ENCODE measurements at places on chromosomes 1 and 21.

GRCh38 chr1:42142894-42143675 is 10.1 kb upstream of the GUCA2B start:
- no peak for DNase-seq

- no peak for DNase-seq
Measured at GRCh38 chr1:30307182-30307581, 416.2 kb downstream of the MATN1 start.

GRCh38 chr1:20373764-20374163 is 83.1 kb downstream of the VWA5B1 start:
- DNase-seq: no peak

DNA sequence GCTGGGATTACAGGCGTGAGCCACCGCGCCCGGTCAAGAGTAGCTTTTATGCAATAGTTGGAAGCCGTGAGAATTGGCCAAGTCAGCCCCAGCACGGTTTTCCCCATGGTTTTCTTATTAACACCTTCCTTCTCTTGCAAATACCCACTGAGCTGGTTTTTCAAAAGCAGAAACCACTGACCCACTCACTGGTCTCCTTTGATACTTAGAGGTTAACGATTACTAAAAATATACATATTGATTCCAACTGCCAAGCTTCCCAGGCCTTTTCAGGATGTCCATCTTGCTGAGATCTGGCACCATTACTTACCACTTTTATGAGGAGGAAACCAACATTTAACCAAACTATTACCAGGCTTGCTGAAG is 25.9 kb upstream of the TARDBP start:
- no peak for DNase-seq

DNA sequence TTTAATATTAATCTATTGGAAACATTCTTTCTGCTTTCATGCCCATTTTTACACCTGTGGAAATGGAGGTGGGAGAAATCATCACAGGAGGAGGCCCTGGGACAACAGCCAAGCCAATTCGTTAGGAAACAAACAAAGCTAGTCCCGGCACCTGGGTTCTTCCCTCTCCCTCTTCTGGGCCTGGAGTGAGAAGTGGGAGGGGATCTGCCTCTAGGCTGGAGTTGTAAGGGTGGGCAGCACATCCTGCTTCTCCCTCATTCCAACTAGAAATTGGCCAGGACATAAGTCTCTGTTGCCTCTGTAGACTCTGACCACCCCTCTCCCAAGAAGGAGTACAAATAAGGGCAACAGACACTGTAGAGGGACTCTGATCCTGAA is 20.2 kb upstream of the ERO1B start:
- DNase-seq: no peak

GRCh38 chr1:226371027-226371694 is 36.7 kb downstream of the PARP1 start:
- DNase-seq: no peak

GRCh38 chr1:37795340-37796125 is 1.9 kb downstream of the MANEAL start:
- peak; percentile 17 for DNase-seq

DNA sequence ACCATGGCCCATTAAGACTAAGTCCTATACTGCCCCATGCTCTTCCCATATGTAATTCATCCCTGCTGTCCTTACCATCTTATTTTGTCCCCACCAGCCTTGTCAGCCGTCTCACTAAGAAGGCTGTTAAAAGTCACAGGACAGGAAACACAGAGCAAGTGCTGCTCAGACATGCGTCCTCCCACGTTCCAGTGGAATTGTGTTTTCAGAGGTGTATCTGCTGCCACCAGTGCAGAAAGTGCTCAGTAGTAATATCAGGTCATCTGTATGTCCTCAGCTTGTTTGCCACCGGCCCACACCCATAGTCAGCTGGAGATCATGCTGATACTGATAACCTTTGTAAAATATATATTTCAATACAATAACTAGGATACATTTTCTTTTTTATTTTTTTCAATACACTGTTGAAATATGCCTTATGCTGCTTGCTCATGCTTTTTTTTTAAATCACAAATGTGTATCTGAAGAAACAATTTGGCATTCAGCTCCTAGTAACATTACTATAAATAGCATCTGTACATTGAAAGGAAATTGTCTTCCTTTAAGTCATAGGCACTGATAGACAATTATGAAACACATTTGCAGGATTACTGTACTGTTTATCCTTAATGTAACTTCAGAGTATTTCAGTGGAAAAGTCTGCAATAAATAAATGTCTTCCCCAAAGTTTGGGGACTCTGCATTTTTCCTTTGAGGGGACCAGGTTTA is 156.9 kb downstream of the EDEM3 start:
- DNase-seq: no peak

DNA sequence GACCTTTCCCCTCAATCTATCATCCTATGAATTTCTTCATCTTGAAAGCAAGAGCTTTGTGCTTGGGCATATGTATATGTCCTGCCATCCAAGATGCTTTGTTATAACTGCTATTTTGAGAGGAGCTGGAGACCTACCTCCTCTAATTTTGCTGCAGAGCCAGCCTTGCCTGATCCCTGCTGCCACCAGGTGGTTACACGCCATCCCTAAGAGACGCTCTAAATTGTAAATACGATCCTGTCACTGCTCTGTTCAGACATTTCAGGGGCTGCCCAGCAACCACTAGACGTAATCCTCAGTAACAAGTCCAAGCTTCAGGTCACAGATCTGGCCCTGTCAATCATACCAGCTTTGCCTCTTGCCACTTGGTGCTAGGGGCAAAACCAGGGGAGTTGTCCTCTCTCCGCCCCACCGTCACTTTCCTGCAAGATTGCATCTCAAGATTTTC is 32.9 kb downstream of the GPA33 start:
- DNase-seq: no peak

- no peak for DNase-seq
Measured at GRCh38 chr1:233480198-233480597, 133.7 kb upstream of the KCNK1 start.

DNA sequence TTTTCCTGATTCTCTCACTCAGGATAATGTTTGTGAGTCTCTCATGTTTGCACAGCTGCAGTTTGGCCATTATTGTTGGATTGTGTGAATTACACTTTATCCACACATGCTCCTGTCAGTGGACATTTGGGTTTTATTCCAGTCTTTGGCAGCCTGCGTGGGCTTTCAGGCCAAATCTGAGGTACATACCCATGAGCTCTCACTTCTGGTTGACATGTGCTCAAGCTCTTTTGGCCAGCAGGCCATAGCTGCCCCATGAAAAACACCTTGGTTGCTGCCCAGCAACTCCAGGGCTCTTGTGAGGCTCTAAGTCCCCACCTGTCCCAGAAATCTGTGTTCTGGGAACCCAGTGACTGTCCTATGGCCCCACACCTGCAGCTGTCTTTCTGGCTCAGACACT is 124.5 kb upstream of the GALNT2 start:
- DNase-seq: no peak

- DNase-seq: no peak
Measured at GRCh38 chr1:217191441-217191840, 439.4 kb downstream of the GPATCH2 start.

DNA sequence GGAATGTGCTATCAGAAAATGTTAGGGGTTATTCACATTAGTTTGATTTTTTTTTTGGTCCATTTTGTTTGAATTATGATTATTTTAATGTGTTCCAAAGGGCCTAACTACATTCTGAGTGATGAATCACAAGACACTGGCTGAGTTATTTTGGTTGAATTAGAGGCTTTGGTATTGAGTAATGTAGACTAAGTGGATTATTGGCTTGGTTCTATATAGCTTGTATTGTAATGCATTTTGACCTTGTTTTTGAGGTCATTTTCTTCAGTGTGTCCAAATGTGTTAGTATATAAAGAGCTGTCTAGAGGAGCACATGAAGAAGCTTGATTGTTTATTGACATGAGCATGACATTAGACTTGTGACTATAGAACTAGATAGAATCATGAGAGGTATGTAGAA is 3.4 kb downstream of the ZNF326 start:
- DNase-seq: no peak

DNA sequence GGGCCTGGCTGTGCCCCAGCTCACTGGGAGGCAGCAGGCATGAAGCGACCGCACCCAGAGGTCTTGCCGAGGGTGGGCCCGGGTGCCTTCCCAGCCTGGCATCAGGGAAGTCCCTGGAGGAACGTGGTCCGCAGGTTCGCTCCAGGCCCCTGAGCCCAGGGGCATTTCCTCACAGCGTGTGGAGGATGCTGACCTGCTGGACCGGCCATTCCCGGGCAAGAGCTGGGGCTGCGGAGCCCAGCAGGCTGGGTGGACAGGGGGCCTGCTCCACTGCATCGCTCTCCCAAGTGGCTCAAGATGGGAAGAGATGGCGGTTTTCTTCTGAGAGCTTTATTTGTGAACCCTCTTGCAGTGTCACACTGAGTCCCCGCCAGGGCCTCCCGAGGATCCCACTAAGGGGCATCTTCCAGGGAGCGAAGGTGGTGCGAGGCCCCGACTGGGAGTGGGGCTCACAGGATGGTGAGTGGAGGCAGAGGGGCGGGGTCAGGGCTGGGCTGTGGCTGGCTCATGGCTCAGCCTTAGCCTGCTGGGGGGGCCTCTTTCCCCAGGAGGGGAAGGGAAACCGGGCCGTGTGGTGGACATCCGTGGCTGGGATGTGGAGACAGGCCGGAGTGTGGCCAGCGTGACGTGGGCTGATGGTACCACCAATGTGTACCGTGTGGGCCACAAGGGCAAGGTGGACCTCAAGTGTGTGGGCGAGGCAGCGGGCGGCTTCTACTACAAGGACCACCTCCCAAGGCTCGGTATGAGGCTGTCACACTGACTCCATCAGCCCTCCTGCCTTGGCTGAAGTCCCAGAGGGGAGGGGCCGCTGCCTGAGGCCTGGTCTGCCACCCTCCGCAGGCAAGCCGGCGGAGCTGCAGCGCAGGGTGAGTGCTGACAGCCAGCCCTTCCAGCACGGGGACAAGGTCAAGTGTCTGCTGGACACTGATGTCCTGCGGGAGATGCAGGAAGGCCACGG is 7.2 kb upstream of the MMP23B start:
- no peak for DNase-seq

DNA sequence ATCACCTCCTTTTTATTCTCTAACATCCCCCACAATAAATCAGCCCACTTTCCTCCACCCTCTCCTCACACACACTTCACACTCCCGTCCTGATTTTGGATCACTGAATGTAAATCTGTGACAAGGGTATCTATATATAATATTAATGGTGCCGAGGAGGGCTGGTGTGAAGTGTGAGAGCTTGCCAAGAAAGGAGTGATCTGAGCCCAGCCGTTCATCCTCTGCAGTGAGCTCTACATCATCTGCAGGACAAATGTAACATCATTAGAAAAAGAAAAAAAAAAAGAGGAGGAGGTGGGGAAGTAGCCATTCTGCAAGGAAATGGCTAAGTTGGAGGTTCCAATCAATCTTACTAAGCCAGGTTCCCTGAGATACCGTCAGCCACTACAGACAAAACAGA is 291.7 kb upstream of the RRP15 start:
- no peak for DNase-seq

DNA sequence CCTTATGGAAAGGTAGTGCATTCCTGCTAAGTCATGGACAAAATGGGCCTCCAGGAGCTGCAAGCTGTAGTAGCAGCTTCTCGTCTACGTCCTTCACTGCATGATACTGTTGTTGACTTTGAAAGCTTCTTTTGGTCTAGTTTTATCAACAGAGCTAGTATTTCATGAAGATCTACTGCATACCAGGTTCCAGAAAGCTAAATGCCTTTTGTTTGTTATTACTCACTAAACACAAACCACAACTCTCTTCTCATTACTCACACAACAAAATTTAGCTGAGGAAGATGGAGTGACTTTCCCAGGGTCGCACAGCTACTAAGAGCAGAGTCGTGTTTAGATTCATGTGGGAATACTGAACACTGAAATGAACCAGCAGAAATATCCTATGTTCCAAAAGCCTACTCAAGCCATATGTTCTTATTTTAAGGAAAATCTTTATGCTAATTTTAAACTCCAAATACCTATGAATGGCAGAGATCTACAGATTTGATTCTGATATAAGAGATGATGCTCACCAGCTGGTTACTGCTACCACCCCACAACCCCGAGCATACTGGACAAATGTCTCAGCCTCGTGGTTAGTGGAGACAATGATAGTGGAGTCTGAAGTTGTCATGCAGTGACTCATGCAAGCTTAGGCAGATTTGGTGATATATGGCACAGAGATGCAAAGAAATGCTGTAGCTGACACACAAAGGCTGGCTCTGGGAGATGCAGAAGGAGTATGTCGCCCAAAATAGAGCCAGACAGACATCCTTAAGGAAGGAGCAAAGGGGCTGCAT is 20.6 kb downstream of the PGBD2 start:
- DNase-seq: no peak

DNA sequence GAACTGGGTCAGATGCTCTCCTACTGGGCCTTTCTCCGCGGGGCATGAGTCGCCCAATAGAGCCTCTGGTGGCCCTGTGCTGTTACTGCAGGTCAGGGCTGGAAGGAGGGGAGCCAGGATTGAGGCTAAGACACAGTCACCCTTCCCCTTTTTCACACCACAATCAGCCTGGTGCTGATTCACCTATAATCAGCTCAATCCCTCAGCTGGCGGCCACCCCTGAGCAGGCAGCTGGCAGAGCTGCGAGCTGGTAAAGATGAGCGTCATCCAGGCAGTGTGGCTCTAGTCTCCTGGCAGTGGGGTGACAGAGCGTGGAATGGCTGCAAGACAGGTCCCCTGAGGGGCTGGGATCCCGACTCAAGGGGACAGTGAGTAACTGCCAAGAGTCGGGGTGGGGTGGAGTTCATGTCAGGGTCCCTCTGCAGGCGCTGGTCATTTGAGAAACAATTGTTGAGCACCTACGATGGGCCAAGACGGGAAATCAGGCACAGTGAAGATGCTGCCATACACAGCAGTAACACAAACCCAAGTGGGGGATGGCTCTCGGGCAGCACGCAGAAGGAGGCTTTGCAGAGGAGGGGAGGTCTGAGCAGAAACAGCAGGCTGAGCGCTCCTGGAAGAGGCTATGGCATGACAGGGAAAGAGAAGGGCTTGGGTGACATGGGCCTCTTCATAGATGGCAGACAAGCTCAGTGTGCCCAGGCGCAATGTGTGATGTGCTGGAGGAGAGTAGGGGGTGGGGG is 21.8 kb downstream of the ATF3 start:
- no peak for DNase-seq

GRCh38 chr1:22208268-22208972 is 65.5 kb upstream of the WNT4 start:
- no peak for DNase-seq

DNA sequence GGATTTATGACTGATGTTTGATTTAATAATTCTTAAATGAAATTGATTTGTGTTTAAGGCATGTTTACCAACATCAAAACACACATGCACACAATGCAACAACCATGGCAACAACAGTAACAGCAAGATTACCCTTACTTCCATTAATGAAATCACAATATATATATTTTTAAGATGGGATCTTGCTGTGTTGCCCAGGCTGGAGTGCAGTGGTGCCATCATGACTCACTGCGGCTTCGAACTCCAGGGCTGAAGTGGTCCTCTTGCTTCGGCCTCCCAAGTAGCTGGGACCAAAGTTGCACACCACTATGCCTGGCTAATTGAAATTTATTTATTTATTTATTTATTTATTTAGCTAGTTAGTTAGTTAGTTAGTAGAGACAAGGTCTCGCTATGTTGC is 27.7 kb downstream of the NEK7 start:
- no peak for DNase-seq

DNA sequence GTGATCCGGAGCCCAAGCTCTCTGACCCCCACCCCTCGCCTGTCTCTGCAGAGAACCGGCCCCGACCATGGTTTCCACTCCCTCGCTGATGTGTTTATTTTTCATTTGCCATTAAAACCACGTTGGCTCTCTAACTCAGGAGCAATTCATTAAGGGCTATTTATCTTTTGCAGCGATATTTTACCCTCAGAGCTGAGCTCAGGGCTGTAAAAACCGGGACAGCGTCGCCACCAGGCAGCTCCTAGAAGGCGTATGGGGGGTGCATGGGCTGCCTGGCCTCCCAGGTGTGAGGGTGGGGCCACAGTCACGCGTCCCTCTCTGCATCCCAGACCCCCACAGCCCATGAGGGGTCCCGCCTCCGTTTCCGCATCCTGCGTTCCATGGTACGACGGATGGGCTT is 71.4 kb downstream of the PRDM16 start:
- DNase-seq: no peak

All from activated T-helper 1 cell treated with anti-CD3 and anti-CD28 coated beads, Interleukin-2, amount 50 U/mL, for 16 hours (primary cell).